ENCODE measurements at places on chromosomes 2 and 18. TPM values are rescaled to one million over a fixed set of nuclear protein-coding genes. Genes with fewer than 3 reads are reported as not detected.

FSHR gene
- not detected for total RNA-seq

- no peak overlapping the region for H3K27ac ChIP-seq
- no peak for DNase-seq
- H3K4me3 ChIP-seq, result no peak overlapping the region
- H3K27me3 ChIP-seq, result peaks cover 2% of the 10 kb centered on the region
These were observed 26.8 kb downstream of the DSG4 start for GRCh38 chr18:31403409-31403808.

TSPYL6 gene
- total RNA-seq, result not detected

DNA sequence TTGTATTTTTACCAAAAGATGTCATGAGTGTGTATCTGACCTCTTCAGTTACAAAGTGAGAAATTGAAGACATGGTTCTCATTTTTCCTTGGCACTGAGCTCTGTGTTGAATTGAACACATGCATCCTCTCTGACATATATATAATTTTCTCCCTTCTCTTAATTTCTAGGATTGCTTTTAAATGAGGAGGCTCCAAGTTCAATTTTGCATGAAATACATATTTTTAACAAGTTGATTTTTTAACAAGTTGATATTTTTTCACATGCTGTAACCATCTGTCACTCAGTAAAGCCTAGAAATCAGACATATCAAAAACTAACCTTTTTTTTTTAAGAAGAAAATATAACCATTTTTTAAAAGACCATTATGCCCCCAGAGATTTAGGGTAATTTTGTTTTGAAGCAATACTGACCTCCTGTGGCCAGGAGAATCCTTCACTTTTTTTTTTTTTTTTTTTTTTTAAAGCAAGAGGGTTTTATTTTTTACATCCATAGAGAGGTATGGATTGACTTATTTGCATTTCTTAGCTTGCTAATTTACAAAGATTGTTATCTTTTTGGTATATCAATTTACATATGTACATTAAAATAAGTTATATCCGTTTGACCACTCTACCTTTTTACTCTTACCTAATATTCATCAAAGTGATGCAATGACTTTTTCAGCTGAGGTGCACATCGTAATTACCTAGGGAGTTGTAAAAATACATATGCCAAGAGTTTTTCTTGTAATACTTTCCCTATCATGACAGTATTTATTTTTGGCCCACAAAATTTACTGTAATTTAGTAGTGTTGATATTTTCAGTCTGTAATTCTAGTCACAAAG, 161.8 kb downstream of the SOCS6 start:
- H3K36me3 ChIP-seq, result no peaks in the 10 kb centered on the region
- no peak for DNase-seq
- no peak overlapping the region for H3K27ac ChIP-seq

DNA sequence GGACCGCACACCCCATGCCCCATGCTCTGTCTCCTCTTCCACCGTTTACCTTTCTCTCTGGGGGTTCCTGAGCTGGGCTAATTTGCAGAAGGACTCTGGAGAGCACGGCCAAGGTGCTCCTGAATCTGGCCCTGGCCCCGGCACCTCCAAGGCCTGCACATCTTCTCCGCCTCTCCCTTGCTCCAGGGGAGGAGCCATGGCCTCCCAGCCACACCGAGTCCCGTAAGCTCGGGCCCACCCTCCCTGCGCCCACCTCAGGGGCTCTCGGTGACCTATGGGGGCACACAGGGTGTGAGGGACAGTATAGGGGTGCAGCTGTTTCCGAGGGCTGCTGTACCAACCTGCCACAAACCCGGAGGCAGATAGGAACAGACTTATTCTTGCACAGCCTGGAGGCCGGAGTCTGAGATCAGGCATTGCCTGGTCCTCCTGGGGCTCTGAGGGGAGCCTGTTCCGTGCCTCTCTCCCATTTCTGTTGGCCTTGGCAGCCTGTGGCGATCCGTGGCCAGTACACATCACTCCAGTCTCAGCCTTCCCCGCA, 127.3 kb upstream of the GPC1 start:
- H3K27ac ChIP-seq, result no peak overlapping the region
- DNase-seq, result no peak
- no peak overlapping the region for H3K4me3 ChIP-seq
- H3K36me3 ChIP-seq, result no peaks in the 10 kb centered on the region

DNA sequence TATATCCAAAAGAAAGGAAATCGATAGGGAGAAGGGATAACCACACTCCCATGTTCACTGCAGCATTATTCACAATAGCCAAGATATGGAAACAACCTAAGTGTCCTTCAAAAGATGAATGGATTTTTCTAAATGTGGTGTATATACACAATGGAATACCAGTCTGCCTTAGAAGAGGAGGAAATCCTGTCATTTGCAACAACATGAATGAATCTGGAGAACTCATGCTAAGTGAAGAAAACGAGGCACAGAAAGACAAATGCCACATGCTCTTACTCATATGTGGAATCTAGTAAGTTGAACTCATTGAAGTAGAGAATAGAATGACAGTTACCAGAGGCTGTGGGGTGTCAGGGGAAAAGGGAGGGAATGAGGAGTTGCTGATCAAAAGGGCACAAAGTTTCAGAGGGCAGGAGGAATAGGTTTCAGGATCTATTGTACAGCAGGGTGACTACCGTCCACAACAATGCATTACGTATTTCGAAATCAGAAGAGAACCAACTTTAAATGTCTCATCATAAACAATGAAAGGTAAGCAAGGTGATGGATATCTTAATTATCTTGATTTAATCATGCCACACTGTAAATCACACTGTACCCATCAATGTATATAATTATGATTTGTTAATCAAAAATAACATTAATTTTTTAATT, 46.1 kb downstream of the SIGLEC15 start:
- H3K27me3 ChIP-seq, result no peaks in the 10 kb centered on the region
- H3K4me3 ChIP-seq, result no peak overlapping the region
- peaks cover 55% of the 10 kb centered on the region for H3K36me3 ChIP-seq
- H3K27ac ChIP-seq, result no peak overlapping the region
- DNase-seq, result no peak

KLF11 gene
- total RNA-seq, result 3.0 TPM

CNGA3 gene
- total RNA-seq, result not detected

DNA sequence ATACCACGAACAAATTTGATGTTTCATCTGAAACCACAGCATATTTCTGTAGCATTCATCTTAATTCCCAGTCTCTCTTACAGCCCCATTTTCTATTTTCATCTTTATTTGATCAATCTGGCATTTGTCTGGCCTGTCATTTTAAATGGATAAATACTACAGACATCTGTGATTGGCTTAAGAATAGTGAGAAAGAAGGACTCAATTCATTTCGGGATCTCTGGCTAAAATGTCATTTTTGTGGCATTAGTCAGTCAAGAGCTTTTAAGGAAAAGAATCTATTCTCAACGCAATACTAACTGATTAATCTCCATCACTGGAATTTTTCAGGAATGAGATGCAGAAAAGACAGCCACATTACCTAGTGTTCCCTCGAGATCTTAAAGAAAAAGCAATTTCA, 585.9 kb downstream of the IRS1 start:
- H3K27me3 ChIP-seq, result no peaks in the 10 kb centered on the region
- DNase-seq, result no peak
- H3K27ac ChIP-seq, result no peak overlapping the region

TUBA3E gene
- not detected for total RNA-seq

DNA sequence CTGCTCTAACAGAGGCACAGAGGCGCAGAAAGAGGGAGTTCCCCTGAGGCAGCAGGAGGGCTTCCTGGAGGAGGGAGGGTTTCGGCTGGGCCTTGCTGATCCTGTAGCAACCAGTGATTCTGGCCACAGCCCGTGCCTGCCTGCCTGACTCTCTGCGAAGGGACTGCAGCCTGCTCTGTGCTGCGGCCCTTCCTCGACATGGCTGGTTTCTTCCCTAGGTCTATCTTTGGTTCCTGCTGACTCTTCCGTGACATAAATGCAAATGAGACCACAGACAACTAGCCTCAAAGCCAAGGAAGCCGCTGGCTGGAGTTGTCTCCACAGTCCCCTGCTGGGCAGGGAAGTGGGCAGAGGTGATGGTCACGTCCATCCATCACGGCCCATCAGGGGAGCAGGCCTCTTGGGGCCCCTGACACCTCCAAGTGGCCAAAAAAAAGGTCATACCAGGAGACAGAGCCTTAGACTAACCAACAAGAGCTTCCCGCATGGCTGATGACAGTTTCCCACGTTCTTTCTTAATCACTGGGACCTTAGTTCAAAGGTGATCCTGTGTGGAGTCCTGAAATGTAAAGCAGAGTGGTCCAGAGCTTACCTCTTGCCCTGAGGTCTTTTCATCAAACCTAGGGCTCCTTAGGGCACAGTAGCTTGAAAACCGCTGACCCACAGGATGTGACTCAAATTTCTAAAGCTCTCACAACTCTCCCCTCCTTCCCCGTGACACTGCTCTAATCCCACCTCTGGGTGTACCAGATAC, 55.3 kb downstream of the HS1BP3 start:
- DNase-seq, result no peak
- no peak overlapping the region for H3K4me3 ChIP-seq
- no peaks in the 10 kb centered on the region for H3K36me3 ChIP-seq
- no peak overlapping the region for H3K27ac ChIP-seq
- H3K4me1 ChIP-seq, result no peaks in the 10 kb centered on the region
- no peaks in the 10 kb centered on the region for H3K27me3 ChIP-seq

DNA sequence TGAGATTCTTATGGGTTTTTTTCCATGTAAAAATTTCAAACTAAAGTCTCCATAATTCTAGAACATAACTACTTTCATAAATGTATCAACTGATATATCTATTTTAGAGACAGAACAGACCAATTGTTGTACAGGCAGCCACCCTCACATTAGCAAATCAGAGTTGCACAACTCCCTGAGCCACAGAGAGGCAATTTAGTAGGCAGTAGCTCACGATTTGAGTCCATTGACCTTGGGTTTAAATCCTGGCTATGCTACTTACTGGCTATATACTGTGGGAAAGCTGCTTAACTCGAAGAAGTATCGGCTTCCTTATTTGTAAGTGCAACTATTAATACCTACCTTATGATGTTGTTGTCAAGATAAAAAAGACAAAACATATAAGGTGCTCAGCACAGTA, 16.2 kb downstream of the MTIF2 start:
- H3K4me3 ChIP-seq, result no peak overlapping the region
- H3K27me3 ChIP-seq, result no peaks in the 10 kb centered on the region
- no peak for DNase-seq
- no peak overlapping the region for H3K27ac ChIP-seq
- H3K36me3 ChIP-seq, result peaks cover 19% of the 10 kb centered on the region

DNA sequence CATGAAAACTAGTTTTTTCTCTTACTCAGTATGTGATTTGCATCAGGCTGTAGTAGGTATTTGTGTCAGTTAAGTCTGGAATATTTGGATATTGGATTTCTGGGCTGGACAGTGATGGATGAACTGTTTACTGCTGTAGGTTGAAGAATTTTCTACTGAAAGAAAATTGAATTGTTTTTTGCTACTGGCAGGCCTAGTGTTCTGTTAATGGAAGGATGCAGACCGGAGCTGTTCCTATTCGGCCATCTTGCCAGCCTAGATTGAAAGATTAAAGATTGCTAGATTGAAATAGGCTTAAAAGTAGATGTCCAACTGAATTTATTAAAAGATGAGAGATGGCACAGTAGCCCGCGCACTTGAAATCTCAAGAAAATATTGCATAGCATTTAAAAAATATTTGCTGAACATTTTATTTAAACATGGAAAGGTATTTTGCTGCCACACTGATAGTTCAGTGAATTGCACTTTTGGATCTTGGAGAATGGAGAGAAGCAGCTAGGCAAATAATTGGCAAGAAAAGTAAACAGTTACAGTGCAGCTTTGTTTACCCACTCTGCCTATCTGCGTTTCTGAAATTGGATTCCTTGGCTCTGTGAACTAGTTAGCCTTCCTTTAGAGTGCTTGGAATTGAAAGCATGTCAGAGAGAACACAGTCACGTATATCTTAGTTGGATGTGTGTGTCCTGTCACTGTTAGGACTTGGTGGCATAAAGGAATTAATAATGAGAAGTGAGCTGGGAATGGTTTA, 54.1 kb downstream of the EPB41L5 start:
- DNase-seq, result no peak
- no peak overlapping the region for H3K4me3 ChIP-seq
- H3K27me3 ChIP-seq, result no peaks in the 10 kb centered on the region
- H3K27ac ChIP-seq, result no peak overlapping the region
- H3K4me1 ChIP-seq, result peaks cover 2% of the 10 kb centered on the region

DNA sequence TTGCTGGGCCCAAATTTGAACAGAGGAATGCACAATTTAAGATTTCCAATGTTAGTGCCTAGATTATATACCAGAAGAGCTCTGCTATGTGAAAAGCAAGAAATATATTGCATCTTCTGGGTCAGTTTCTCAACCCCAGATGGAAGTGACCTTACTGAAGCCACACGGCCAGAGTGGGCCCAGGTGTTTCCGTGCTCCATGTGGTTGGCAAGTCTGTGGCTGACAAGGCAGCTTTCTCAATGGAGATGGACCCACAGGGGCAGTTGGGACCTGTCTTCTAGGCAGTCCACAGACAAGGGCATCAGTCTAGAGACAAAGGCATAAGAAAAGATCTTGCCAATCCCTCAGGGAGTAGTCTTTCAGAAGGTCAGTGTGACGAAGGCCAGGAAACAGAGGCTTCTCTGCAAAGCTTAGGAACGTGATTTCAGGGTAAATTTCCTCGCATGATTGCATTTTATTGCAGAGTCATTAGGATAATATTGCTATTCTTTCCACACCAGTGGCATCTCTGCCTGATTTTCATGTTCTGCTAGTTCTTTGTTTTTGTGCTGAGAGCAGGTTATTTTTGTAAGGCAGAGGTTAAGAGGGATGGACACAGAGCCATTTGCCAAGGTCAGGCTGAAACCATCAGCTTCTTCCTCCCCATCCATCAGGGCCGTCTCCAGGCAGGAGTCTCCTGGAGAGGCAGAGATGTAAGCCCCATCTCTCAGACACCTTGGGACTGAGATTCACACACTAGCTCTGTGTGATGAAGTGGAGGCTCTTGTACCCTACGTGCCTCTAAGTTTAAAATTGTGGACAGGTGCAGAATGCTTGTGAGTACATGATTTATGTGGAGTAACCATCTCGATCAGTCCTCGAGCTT, 202.1 kb downstream of the ANKRD30B start:
- no peak overlapping the region for H3K4me3 ChIP-seq
- no peak for DNase-seq
- no peaks in the 10 kb centered on the region for H3K36me3 ChIP-seq

All from activated naive CD4-positive, alpha-beta T cell treated with anti-CD3 and anti-CD28 coated beads for 36 hours (primary cell).